Activated CD8-positive, alpha-beta memory T cell treated with anti-CD3 and anti-CD28 coated beads for 4 hours (primary cell): ENCODE measurements at places on chromosomes 7 and 10.

- DNase-seq: no peak
Measured at GRCh38 chr10:97185326-97186058, at the start of gene SLIT1. Gene SLIT1 (minus strand): TSS chr10:97185959. CDS start chr10:97185674, 285 bp downstream.

- DNase-seq: peak; percentile 21
Measured at GRCh38 chr10:79242620-79243152, 104.6 kb upstream of the PPIF start.

DNA sequence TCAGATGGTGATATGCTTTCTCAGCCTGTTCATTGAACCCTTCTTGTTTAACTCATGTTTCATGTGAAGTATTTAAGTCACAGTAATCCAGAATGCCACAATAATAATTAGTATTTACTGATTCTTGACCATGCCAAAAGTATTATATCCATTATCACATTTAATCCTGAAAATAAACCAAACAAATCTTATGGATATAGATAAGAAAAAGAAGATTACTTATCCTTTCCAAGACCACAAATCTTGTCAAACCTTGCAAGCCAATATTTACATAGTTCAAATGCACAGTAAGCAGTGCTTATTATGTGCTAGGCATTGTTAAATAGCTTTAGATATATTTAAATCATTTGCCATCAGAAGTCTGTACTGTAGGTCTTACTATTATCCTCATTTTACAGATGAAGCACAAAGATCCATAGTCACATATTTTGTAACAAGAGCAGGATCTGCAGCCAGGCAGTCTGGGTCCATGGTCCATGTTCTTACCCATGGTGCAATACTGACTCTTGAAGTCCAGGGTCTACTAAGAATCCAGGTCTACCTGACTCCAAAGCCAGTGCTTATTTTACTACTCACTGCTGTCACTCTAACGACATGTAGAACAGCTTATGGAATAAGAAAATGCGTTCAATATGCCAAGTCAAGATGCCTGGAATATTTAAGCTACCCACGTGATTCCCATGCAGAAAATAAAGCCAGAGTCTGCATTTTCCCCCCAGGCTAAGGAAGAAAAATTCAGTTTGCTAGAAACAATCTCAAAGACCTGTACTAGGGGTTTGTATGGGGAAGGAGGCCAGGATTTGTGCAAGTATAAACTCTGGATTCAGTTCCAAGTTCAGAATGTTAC lies 984.8 kb upstream of the LRRTM3 start:
- no peak for DNase-seq

DNA sequence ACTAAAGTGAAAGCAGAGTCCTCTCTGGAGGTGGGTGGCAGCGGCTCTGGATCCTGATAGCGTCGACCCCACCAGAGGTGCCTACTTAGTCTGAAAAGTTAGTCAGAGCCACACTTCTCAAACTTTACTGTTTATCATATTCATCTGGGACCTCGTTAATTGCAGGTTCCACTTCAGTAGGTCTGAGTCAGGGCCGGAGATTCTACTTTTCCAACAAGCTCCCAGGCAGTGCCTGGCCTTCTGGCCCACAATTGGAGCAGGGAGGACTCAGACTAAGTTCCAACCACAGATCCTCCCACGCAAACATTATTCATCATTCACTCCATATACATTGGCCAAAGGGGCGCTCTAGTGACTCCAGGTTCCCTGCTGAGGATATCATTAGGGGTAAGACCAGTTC lies 78.1 kb downstream of the VSTM4 start:
- DNase-seq: no peak

- no peak for DNase-seq
Measured at GRCh38 chr10:124040451-124041188, 52.8 kb downstream of the CHST15 start.

- DNase-seq: no peak
Measured at GRCh38 chr10:121053151-121053550, 202.0 kb downstream of the WDR11 start.

DNA sequence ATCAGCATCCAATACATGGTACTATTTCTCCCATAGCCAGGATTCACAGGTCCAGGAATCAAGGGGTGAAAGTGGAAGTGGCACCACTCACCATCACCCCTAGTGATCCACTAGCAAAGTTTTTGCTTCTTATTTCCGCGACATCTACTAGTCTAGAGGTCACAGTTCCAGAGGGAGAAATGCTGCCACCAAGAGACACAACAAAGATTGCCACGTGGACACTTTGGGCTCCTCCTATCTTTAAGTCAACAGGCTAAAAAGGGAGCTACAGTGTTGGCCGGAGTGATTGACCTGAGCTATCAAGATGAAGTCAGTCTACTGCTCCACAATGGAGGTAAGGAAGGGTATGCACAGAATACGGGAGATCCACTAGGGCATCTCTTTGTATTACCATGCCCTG lies 178.2 kb downstream of the AKR1D1 start:
- no peak for DNase-seq

- no peak for DNase-seq
Measured at GRCh38 chr10:5041471-5042023, 37.9 kb upstream of the AKR1C2 start.

- DNase-seq: no peak
Measured at GRCh38 chr7:30001998-30002397, 12.4 kb upstream of the SCRN1 start.

GRCh38 chr10:126459878-126460481 lies 71.7 kb upstream of the ADAM12 start:
- no peak for DNase-seq

GRCh38 chr10:60943316-60944057 lies 498 bp downstream of the RHOBTB1 start:
- DNase-seq: no peak

DNA sequence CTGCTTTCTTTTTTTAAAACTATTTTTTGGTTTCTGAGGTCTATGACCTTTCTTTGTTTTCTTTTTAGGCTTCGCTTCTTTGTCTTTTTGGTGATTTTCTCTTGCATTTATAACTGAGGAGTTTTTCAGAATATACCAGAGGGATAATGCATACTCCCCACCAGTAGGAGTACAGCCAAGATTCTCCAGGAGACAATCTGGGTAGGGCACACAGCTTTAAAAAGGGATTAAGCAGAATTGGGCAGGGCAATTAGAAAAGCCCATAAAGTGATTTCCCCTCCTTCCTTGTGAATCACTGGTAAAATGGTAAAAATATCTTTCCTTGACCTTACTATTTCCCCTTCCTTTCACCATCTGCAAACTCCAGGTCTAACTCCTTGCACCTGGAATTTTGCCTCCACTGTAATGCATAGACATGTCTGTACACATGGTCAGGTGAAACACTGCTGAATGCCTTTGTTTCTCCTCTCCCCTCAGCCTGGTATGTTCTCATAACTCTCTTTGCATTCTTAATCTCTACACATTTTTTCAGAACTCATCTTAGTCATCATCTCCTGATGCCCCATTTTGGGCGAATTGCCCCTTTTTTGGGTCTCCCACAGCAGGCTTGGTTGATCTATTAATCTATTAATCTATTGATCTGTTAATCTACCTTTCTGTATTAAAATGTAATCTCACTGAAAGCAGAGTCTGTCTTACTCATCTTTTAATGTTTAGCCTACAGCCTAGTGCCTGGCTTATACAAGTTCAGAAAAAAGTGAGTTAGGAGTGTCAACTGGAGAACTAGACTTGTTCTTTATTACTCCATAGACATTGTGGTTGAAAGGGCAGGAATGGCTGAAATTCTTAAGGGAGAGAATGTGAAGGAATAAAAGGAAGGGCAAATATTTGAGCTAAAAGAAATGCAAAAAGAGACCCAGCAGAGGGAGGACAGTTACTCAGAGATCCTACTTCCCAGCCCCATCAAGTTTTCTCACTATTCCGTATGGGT lies 64.6 kb downstream of the MDFIC start:
- DNase-seq: no peak

DNA sequence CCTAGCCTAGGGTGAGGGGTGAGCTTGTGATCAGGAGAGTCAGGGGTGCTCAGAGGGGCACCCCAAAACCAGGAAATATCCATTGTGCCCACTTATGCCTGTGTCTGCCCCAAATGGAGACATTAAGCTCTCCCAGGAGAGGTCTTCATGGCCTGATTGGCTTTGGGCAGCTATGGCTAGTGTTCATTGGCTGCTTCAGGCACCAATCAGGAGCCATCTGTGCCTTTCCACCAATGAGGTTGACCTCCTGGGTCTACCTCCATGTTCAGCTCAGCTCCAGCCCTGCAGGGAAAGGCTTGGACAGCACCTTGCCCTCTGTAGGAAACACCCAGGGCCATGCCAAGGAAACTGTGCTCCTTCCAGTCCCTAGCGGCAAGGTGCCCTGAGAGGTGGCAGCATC lies 23.9 kb upstream of the HSPB1 start:
- no peak for DNase-seq

DNA sequence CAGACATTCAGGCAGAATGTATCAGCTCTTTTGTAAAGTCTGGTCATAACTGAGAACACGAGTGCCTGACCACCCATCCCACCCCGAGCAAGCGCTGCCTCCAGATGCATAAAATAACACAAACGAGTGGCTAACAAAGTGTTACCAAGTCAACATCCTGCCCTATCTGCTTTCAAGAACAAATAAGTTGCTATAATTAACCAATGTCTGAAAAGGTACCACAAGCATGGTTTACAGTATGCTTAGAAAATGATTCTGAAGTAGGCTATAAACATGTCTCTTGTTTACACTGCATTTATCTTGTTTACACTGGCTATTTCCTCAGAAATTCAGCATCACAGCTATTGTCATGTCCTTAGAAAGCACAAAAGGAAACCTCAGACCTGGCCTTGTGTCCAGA lies 49.5 kb downstream of the PIK3AP1 start:
- DNase-seq: no peak

GRCh38 chr10:125017547-125018298 lies 75.8 kb downstream of the ZRANB1 start:
- DNase-seq: no peak

DNA sequence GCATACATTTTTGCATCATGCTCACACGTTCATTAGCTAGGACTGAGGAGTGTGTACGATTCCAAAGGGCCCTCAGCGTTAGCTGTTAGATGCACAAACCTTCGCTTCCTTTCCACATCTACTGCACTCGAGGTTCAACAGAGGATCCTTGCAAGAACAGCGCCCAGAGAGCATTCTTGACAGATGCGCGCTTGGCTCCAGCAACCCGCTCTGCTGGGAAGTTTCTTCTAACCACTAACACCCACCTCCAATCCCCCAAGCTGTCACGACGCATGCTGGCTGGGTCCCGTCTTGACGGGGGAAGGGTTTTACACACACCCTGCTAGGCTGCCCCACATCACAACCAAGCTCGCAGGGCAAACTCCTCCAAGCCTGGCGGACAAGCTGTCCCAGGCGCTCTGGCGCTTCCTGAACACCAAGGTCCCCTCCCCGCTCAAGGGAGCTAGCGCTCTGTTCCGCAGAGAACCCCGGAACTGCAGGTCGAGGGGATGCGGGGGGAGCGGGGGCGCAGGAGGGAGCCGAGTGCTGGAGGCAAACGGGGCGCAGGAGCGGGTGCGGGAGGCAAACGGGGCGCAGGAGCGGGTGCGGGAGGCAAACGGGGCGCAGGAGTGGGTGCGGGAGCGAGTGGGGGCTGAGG lies 653 bp upstream of the ADRB1 start:
- DNase-seq: no peak

DNA sequence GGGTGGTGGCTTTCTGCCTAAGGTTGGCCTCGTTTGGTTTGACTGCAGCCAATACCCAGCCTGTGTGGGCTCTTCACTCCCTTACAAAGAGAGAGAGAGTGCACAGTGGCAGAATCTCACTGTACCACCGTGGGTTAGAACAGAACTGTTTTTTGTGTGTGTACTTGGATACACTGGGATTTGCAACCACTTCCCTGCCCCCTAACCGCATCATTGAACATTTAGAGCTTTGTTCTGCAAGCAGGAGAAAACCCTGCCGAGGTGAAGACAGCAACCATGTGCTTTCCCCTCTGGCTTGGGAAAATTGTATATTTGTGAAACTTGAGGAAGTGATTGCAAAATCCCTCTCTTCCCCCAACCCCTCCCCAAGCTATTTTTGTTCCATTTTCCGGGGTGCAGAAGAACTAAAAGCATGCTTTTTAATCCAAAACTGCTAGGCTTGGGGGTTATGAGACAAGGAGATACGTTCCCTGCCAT lies 201.2 kb downstream of the TCF7L2 start:
- no peak for DNase-seq

DNA sequence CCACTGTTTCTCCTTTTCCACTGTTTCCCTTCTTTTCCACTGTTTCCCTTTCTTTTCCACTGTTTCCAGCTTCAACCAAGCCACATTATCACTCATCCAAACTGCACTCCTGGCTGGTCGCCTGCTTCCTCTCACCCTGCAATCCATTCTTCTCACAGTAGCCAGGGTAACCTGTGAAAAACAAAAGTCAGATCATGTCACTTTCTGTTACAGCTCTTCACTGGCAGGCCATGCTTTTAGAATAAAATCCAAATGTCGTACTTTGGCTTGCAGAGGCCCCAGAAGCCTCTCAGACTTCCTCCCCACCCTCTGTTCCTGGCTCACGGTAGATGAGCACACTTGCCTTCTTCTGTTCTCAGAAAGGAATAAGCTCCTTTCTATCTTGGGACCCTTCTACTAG lies 33.9 kb downstream of the STARD3NL start:
- DNase-seq: no peak

GRCh38 chr10:32005050-32005449 lies 51.2 kb downstream of the KIF5B start:
- no peak for DNase-seq

DNA sequence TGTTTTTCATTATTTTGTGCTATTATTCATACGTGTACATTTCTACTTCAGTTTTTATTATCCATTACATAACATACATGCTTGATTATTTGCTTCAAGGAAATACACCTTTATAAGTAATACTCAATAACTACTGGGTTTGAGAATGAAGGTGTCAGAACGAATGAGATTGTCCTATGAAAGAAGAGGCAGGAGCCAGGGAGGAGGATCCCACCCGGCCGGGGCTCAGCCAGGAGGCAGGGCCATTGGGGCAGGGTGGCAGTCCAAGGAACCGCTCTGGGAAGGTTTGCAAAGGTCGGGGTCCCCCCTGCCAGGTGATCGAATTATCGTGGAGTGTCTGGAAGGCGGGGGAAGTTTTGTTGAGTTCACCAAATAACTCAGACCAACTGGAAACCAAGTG lies 9.1 kb downstream of the TRIM56 start:
- DNase-seq: no peak

- no peak for DNase-seq
Measured at GRCh38 chr7:30403477-30403876, 75.1 kb downstream of the NOD1 start.

GRCh38 chr7:47572939-47573757 lies 8.8 kb downstream of the TNS3 start:
- no peak for DNase-seq

- no peak for DNase-seq
Measured at GRCh38 chr7:155169498-155170065, 99.5 kb downstream of the HTR5A start.

- no peak for DNase-seq
Measured at GRCh38 chr10:71747551-71748523, 25.5 kb downstream of the VSIR start.
